ENCODE measurements at places on chromosomes 7 and 10.

GRCh38 chr7:138921277-138921676 lies 59.9 kb downstream of the KIAA1549 start:
- DNase-seq, result no peak

DNA sequence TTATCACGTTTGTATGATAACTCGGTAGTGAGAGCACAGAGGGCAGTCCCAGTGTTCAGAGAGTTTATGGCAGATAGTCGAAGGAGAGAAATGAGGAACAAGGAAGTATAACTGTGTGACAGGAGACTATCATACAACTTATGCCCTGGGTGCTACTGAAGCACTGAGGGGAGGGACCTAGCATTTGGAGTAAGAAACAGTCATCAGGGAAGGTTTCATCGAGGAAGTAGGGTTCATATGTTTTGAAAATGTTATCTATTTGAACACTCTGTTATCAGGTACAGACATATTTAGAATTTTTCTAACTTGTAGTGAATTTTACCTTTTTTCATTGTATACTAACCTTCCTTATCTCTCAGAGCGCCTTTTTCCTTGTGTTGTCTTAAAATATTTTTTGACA lies 1214.4 kb upstream of the C7orf33 start:
- no peak for DNase-seq

DNA sequence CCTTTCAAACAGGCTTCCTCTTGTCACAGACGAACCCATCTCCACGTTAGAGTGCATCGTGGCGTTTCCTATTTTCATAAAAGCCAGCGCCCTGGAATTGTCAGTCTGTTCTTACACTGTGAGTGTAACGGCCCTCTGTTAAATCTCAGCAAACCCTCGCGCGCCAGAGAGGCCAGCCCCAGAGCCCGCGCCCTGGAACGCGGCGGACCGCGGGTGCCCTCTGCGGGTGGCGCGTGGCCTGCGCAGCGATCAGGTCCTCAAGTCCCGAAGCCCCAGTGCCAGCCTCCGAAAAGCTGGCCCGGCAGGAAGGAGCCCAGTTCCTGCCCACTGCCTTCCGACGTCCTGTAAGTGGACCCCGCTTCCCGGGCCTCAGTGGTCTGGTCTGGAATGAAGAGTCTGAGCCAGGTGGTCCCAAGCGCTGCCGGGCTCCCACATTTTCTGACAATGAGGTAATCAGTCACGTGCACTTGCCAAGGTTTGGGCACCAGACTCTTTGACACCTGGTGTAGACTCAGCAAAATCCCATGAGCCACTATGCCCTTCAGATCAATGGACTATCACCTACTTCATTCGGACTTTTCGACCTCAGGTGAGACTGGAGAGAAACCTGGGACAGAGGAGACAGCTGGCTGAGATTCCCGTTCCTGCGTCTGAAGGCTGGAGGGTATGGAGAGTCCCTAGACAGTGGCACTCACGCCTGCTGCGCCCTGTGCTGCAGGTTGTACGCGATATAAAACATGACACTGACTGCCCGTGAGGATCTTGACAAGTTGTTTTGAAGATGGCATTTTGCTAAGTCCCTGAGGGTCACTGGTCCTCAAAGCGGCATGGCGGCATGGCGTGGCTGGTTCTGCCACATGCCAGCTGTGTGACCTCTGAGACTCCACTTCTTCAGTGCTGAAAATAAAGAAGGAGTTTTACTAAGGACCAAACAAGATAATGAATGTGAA lies 109.4 kb upstream of the LANCL2 start:
- DNase-seq, result peak; percentile 69

DNA sequence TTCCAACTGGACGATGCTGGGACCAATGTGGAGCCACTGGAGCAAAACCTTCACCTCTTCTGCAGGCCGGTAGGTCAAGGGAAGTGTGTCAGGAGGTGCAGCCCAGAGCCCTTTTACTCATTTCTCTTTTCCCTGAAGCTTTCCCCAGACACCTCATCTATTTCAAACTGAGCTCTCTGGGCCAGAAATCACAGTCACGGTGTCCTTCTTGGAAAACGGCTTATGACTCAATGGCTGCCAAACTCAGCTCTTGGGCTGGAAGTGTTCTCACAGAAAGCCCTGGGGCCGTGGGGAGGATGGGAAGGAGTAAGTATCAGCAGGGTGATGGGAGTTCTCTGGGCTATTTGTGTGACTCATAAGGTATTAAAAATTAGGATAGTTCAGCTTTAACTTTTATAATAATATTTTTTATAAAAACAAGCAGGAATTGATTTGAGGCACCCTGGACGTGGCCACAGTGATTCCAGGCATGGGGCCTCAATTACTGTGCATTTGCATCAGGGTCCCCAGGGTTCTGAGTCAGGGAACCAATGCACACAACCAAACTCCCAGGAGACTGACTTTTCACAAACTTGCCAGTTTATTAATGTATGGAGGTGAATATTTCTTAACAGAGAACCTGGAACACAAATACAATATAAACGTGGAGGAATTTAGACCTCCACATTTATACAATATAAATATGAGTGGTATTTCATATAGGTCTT lies 187.4 kb upstream of the TMEM72 start:
- no peak for DNase-seq

DNA sequence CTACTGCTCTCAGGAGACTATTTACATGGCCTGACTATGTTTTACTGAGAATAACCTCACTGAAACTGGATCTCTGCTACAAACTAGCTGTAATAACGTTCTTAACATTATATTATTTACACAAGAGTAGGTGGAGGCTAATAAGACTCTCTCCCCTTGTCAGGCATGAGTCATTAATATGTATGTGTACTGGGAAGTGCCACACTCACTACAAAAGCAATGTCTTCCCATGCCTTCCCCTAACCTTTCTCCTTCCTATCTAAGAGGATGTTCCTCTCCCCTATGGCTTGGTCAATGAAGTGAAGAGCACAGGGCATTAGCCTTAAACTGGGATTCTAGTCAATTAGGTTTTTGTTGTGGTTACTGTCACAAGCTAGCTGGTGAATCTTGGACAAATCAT lies 147.9 kb downstream of the DGKB start:
- no peak for DNase-seq

- DNase-seq, result no peak
Measured at GRCh38 chr10:90424730-90425129, 433.1 kb downstream of the HTR7 start.

All from right renal pelvis (tissue), 4 donors.